ENCODE measurements at places on chromosomes 4 and X.

GRCh38 chr4:123299212-123299691 is 97.3 kb upstream of the SPRY1 start:
- DNase-seq = no peak

- DNase-seq = peak; percentile 70
Observed at GRCh38 chr4:64539234-64539849, 130.1 kb upstream of the TECRL start.

- no peak for DNase-seq
Observed at GRCh38 chrX:154719132-154719675, 31.7 kb downstream of the GAB3 start.

DNA sequence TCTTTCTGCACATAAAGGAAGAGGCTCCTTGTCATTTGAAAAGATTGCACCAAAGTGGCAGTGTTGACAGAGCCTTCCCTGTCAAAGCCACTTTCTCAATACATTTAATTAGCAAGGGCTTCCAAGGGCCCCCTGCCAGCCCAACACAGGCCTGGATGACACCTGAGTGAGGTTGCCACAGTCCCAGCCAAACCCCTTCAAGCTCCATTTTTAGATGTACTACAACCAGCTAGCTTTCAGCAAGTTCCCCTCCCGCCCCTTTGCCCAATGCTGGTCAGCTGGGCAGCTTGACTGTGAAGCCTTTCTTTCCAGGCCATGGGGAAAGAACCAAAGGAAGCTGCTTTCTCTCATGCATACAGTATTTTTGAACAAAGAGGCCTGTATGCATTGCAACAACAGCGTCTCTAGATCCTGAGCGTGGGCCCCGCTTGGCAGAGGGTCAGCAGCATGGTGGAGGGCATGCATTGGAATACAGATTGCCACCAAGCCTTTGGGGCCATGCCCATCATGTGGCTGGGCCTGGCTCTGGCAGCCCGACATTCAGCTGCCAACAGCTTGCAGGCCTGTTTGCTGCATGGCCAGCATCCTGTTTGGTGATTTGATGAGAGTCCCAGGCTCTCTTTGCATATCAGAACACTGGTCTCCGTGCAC is 261.1 kb upstream of the GATB start:
- no peak for DNase-seq

DNA sequence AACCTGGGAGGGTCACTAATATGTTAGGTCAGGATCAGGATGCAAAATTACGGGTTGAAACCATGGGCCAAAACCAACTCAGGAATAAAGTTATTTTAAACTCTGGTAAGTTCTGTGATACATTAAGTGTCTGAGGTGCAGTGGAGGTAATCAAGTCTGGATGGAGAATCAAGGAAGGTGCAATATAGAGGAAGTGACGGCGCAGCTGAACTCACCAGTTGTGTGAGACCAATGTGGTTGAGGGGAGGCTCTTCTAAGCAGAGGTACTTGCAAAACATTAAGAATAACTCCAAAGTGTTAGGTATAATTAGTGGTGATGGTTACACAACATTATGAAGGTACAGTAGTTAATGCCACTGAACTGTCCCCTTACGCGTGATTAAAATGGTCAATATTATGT is 19.7 kb downstream of the GAB3 start:
- DNase-seq = no peak

DNA sequence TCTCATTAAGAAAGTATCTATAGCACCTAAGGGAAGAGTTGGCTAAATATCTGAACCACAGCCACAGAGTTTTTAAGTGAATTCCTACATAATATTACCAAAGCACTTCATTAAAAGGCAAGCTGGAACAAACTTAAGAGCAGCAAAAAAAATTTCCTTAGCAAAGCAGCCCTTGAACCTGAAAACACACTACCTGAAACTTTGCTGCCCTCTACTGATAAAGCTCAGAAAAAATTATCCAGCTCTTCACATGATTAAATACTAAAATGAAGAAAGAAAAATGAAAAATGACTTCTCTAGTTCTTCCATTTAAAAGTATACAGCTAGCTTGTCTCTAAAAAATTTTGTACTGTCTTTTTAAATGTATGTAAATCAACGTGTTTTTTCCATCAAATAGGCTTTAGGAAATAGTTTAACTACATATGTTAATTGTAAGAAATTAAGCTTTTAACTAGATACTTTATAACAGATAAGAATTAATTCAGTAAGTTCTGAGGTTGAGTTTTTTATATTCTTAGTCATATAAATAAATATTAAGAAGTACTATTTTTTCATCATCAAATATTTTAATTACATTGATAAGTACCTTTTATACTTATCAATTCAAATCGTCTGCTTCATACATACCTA is 156.1 kb downstream of the STPG2 start:
- DNase-seq = peak; percentile 70
